Activated effector memory CD4-positive, alpha-beta T cell treated with Interleukin-2 at 50 U/mL for 16 hours (primary cell): ENCODE measurements at places on chromosomes 6 and 20.
A peak's percentile ranks its signal among the peaks of the same experiment; 100 is the strongest.

DNA sequence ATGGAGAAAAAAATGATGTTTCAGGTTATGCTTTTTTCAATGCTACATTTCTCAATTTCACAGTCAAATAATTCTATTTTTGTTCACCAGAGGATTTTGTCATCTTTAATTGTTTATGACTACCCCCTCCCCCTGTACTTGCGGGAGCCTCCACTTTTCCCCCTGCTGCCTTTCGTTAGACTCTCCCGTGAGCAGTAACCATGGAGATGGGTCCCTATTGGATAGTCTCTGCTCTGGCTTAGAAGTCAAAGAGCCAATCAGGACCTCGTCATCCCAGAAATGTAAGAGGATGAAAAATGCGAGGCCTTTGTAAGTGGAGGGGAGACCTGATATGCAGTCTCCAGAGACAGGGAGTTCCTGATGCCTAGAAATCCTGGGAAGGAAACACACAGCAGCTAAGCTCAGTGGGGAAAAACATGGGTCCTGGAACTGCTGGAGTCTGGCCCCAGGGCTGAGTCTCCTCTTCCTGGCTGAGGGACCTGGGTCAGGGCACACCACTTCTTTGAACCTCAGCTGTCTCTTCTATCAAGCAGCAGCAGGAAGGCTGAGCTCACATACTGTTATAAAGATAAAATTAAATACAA lies 298.7 kb downstream of the TSHZ2 start:
- no peak for DNase-seq

DNA sequence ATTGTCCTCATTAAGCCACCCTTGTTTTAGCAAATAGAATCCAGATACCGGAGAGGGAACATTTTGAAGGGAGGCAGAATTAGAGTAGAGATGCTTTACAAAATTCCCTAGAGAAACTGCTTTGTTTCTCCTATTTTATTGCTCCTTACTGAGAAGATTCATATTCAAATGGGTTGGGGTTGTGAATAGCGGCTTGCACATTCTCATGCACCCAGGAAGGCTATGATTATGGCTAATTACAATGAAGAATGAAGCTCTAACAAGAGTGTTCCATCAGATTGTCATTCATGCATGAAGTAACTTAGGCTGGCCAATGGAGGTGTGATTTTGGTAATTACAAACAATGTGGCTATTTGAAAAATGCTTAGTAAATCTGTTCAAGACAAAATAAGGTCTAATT lies 129.6 kb downstream of the PACRG start:
- DNase-seq = no peak

DNA sequence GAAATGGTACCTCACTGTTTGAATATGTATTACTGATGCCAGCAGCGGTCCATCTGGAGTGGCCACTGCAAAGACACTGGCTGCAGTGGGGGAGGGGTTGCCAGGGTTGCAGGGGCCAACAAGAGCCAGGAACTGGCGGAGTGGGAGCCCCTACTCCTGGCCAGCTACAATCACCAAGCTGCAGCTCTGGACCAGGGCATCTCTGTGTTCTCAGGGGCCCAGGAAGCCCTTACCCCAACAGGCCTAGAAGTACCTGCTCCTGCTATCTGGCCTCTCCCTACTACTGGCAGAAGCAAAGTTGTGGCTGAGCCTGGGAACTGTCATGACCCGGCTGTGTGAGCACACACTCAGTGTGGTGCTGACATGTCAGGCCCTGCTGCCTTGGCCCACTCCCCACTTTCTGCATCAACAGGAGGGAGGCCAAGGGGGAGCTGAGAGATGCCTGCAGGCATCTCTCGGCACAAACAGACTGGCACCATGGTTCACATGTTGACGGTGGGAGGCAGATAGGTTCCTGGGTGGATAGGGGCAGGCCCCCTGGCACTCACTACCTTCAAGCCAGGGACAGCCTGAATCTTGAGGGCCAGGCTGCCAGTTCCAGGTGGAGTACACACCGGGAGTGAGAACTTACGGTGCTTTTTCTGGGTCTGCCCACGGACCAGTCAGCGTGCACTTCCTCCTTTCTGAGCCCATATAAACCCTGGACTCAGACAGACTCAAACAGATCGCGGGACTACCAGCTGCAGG lies 1188.0 kb downstream of the GRIK2 start:
- DNase-seq = no peak

DNA sequence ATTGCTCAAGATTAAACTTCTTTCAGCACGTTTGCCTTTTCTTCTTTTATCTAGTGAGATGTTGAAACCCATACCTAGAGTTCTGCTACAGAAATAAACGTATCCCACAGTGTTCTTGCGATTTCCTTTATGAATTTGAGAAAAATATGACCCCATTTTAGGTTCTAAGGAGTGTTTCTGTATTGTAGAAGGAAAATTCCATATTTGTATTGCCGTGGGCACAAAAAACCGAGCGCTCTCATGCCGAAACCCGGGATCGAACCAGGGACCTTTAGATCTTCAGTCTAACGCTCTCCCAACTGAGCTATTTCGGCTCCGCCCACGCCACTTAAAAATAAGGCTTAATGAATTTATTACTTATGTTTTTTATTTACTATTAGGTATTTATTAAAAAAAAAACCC lies 23.7 kb downstream of the ZNF311 start:
- peak; percentile 45 for DNase-seq

- DNase-seq = no peak
These were observed 7.6 kb downstream of the USP45 start for GRCh38 chr6:99507648-99508047.

DNA sequence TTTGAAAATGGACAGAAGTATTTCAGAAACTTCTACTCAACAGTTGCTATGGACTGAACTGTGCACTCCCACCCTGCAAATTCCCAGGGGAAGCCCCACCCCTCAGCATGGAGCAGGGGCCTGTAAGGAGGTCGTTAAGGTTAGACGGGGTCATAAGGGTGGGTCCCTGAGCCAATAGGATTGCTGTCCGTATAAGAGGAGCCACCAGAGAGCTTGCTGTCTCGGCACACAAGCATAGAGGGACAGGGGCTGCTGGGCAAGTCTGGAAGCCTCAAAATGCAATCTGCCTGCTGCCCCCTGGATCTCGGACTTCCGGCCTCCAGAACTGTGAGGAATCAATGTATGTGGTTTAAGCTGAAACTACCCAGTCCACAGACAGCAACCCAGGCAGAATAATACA lies 37.4 kb upstream of the AFDN start:
- no peak for DNase-seq

GRCh38 chr20:42938441-42939205 lies 251.1 kb downstream of the PTPRT start:
- DNase-seq = no peak

DNA sequence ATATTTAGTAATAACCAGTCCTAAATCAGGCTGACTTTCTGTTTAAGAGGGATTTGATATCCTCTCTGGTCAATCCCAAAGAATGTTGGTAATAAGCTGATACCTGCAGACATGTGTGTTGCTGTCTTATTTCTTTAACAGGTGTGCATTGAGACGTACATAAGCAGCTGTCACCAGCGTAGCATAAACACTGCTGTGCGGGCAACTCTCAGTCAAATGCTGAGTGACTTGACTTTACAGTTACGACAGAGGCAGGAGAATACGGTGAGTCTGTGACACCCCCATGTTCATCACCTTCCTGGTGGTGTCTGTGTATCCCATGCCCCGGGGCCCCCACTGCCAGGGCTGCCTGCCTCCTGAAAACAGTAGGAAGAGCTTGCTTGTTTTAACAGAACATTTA lies 20.1 kb upstream of the PBOV1 start:
- no peak for DNase-seq

GRCh38 chr6:135334169-135334568 lies 153.1 kb downstream of the MYB start:
- DNase-seq = no peak

- no peak for DNase-seq
These were observed 290.2 kb downstream of the BTBD3 start for GRCh38 chr20:12207875-12208274.

- peak; percentile 99 for DNase-seq
These were observed at the start of gene KDM1B for GRCh38 chr6:18155150-18155863. KDM1B (plus strand) TSS chr6:18155422; CDS start chr6:18159896, 4,474 bp downstream.

DNA sequence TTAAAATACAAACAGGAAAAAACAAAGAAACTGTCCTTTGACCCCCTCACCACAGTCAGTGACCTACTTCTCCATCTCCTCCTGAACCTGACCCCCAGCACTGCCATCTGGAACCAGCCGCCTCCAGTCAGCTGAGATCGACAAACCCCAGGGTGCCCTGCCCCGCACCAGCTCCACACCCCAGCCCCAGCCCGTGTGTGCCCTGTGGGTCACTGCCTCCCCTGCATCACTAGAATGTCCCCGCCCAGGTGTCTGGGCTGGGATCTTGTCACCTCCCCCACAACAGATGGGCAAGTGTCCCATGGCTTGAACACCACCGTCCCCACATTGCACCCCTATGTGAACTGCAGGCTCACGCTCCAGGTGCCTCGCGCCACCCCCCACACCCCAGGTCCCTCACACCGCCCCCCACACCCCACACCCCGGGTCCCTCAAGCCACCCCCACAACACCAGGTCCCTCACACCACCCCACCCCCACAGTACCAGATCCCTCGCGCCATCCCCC lies 13.3 kb downstream of the TAF4 start:
- no peak for DNase-seq

- DNase-seq = no peak
These were observed 5.2 kb upstream of the STMND1 start for GRCh38 chr6:17096652-17097051.

DNA sequence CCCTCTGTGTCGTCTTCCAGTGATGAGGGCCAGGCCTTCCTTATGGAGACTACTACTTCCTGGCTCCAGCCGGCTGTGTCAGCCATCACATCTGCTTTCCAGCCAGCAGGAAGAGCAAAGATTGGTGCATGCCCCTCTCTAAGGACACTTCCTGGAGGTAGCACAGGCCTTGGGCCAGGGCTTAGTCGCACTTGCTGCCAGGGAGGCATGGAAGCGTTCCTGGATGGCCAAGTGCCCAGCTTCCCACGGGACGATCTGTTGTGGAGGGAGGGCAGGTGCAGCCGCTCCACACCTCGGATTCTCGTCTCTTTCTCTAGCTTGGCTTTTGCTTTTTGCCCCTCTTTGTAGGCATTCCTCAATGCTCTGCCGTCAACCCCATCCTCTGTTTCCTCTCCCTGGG lies 11.9 kb downstream of the ERMARD start:
- no peak for DNase-seq

DNA sequence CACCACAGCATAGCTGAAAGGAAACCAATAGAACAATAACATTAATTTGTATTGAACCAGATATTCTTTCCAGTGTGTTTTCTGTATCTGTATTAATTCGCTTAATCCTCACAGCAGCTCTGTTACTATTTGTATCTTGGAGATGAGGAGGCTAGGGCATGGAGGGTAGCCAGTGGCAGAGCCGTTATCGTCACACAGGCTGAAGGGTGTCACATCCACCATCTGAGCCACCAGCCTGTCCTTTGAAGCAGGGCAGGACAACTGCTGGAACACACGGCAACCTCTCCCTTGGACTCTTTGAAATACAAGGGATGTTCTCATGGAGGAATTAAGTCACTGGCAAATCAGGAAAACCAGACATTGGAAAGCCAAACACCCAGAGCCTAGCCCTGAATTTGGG lies 628.0 kb upstream of the CDH4 start:
- no peak for DNase-seq

DNA sequence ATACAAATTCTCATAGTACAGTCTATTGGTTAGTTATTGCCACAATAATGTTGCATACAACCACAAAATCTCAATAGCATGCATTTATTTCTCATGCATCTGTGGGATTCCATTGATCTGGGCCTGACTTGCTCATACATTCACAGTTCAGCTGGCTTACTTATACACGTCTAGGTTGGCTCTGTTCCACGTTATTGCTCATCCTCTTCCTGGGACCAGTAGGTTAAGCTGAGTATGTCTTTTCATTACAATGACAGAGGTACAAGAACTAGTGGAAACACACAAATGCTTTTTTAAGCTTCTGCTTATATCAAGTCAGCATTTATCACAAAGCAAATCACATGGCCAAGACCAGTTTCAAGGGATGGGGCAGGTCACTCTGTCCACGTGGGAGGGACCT lies 485.3 kb upstream of the BTBD3 start:
- no peak for DNase-seq

- no peak for DNase-seq
These were observed 56.8 kb downstream of the NCOA3 start for GRCh38 chr20:47558295-47559066.

GRCh38 chr20:31706607-31707257 lies 15.9 kb downstream of the BCL2L1 start:
- DNase-seq = no peak

- DNase-seq = no peak
These were observed 32.4 kb downstream of the CBFA2T2 start for GRCh38 chr20:33522256-33522820.

- DNase-seq = no peak
These were observed 91.4 kb upstream of the AFDN start for GRCh38 chr6:167735084-167735950.

DNA sequence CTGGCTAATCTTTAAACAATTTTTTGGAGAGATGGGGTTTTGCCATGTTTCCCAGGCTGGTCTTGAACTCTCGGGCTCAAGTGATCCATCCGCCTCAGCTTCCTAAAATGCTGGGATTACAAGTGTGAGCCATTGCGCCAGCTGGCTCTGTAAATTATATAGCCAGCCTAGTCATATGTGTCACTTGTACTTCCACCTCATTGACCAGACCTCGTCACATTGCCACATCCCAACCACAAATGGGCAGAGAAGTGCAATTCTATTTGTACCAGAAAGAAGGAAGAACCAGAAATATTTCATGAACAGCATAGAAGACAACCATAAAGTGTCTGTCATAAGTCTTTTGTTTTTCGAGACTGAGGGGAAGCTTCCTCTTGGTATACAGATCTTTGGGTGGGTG lies 304.9 kb upstream of the RNF24 start:
- no peak for DNase-seq

DNA sequence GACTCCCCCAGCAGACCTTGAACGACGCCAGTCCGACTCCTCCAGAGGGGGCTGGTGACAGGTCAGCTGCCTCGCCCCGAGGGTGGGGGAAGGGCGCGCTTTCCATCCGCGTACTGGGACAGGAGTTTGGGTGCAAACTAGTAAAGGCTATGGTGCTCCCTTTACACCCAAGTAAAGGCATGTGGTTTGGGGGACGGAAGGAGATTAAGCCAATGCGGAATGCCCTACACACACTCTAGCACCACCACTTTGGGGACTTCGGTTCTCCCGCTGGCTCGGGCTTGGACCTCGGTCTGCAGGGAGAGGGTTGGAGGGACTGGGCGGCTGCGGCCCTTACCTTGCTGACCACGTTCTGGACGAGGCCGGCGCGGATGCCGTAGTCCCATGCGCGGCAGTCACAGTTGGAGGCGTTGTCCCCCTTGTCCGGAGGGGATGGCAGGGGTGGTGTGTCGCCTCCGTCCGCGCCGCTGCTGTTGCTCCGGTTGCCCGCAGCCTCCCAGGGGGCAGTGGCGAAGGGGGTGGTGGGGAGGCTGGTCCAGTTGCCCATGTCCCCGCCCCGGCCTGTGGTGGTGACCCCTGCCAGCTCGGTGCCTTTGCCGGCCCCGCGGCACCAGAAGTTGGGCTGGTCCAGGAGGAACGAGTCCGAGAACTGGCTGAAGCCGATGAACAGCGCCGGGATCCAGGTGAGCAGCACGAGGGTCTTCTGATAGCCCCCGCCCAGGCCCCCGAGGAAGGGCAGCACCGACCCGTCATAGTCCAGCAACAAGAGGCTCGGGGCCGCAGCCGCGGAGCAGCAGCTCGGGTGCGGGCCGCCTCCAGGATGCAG lies 1.1 kb downstream of the SLC22A23 start:
- DNase-seq = no peak

- DNase-seq = no peak
These were observed 1.0 kb upstream of the SPATA2 start for GRCh38 chr20:49916146-49917002.
